ENCODE measurements at places on chromosomes 3 and 15.
A peak's percentile ranks its signal among the peaks of the same experiment; 100 is the strongest.

GRCh38 chr3:117661818-117662095 is 952.2 kb downstream of the TUSC7 start:
- no peak for DNase-seq

DNA sequence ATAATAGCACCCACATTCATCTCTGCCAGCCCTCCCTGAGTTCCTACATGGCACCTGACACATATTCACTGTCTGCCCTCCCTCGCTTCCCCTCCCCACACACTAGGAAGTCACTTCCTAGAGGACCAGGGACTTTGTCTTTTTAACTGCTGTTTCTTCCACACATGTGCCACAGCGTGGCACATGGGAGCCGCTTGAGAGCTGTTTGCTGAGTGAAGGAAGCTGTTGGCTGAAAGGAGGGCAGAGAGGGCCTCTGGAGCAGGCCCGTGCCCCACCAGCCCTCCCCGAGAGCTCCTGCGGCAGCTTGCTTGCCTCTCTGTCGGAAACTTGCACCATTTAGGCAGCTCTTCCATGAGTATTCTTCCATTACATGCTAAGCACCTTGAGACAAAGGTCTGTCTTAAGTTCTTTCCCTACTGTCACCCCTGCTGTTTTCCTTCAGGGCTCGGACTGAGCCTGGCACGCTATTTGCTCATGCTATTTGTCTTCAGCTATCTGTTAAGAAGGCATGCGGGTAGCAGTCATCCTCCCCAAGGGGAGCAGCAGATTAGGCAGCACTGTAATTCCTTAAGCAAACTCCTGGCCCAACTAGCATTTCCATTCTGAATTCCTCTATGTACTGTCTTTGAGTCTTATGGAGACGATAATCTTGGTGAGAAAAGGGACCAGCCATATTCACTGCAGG is 72.2 kb downstream of the CACNA1D start:
- no peak for DNase-seq

- no peak for DNase-seq
Observed at GRCh38 chr15:26841514-26841913, 25.3 kb upstream of the GABRA5 start.

DNA sequence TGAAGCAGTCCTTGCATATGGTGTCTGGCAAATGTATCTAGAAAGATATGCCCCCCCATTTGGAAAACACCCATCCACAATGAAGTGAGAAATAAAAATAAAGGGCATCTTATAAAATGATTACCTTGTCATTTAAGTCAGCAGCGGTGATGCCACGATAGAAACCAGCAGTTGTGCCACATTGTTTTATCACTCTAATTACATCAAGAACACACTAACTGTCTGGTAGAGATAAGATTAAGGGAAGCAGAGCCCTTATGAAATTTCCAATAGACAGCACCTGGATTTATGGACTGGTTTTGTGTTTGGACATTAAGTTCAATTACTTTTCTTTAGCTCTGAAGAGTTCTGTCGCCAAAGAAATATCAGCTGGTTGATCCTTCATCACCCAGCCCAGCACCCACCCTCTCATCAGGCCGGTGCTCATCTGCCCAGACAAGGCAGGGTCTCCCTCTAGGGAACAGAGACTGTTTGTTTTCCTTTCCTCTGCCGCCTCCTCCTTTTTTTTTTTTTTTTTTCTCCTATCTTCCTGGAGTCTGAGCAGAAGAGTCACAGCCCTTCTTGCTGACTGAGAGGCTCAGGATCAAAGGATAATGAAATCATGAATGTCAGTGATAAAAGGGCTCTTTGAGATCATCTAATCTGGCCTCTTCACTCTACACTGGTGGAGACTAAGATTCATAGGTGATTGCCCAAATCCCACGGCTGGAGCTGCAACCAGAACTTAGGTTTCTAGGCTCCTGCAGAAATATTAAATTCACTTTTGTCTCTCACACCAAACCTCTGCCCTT is 464.1 kb downstream of the NTRK3 start:
- DNase-seq: no peak

DNA sequence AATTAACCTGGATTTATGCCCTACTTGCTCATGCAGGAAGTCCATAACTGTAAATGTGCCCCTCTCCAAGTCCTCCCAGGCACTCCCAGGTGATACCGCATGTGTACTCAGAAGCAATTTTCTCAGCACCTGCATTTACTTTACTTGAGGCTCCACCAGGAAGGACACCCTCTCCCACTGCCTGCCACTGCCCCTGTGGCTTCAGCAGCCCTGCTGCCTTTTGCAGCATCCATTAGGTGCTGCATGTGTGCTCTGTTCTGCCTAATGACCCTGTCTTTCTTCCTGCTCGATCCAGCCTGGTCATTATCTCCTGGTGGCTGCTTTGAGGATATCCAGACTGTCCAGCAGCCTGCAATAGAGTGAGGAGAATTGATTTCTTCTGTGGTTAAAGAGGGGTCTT is 107.6 kb upstream of the SEMA6D start:
- no peak for DNase-seq

GRCh38 chr3:42224658-42225421 is 41.1 kb downstream of the CCK start:
- DNase-seq: no peak

- no peak for DNase-seq
Observed at GRCh38 chr3:101725890-101726275, 1.5 kb downstream of the CEP97 start.

- DNase-seq: no peak
Observed at GRCh38 chr3:13704174-13704573, 155.2 kb downstream of the FBLN2 start.

GRCh38 chr3:30626443-30627180 is 20.2 kb downstream of the TGFBR2 start:
- DNase-seq: no peak

- DNase-seq: no peak
Observed at GRCh38 chr3:396293-396692, 199.7 kb downstream of the CHL1 start.

- DNase-seq: no peak
Observed at GRCh38 chr15:69154684-69155083, 5.8 kb upstream of the GLCE start.

DNA sequence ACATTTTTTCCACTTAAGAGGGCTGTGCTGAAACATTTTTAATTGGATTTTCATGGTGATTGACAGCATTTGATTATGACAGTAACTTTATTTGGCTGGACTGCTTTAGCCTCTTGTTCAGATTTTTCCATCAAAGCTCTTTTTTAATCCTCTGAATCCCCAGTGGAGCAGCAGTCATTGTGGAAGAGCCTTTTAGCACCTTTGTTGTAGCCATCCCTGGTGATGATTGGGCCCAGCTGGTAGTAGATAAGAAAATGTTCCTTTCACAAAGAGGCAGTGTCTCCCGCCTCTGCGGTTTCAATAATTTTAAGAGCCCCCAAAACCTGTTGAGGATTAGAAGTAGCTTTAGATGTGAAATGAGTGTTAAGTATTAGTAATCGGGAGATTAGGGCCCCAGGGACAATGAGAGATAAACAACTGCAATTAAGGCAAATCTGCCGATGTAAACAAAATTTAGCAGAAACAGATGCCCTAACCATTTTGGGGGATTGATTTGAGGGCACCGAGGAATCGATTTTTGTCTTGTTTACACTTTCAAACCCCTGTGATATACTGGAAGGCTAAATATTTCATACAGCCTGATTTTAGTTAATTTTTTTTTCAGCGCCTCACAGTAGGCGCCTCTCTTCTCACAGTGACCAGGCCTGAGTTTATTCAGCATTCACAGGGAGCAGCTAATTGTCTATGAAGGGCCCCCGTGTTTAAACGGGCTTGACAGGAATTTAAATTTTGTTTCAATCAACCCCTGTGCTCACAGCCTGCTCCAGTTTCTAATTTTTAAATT is 43.2 kb upstream of the SKOR1 start:
- no peak for DNase-seq

GRCh38 chr3:194816748-194817591 is 131.3 kb downstream of the FAM43A start:
- no peak for DNase-seq

DNA sequence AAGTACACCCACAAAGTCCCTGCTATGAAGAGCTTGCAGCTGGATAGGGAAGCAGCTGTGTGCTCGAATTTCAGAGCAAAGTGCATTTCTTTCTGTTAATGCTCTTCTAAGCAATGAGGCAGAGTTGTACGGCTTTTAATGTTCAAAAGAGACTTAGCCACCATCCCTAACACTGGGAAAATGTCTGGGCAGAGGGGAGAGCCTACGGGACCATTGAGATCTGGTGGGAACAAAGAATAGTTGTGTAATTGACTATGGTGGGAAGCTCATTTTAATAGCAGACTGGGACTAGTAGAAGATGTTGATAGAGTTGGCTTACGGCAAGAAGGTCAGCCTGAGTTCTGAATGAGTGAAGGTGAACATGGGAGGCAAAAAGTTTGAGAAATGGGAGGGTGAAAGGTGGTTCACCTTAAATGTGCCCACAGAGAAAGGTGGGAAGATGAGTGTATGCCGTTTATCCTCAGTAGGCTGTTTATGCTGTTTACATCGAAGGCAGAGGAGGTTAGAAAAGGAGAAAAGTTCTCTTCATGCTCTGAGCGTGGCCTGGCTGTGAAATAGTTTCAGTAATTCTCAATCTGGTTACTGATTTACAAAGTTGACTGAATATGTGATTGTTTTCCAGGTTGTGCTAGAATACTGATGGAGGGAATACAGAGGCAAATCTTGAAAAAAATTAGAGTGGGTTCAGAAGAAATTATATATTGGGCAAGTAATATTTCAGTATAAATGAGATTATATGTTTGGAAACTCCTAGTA is 22.9 kb upstream of the UTS2B start:
- DNase-seq: no peak

DNA sequence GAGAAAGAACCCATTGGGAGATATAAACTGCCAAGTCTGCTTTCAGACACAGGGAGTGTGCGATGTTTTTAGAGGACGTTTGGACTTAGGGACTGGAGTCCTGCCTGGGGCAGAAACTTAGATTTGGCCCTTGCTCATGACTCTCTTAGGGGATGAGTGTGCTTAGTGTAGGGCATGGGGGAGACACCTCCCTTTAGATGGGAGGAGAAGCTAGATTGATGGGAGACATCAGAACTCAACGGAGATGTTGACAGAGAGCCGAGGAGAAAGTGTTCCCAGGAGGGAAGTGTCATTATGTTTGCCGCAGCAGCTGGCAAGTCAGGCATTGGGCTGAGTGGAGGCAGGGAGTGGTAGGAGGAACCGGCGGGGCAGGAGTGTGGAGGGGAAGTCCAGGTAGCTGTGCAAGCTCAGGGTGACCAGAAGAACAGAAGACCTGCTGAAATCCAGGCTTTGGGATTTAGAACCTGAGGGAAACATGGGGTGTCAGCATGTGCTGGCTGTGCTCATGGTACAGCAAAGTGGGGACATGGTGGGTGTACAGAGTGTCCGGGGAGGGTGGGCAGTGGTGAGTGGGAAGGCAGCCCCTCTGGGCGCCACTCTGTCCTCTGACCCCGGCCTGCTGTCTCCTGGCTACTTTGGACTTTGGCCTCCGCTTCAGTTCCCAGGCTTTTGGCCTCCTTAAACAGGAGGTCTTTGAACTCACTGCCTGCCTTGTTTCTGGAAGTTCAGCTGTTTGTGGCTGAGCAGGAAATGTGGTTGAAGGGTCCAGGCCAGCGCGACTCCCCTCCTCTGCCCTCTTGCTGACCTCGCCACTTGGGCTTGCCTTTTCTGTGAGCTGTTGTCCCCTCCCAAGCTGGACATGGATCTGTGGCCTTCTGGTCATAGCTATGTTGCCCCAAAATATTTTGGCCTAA is 324.0 kb upstream of the LRRFIP2 start:
- DNase-seq: no peak

GRCh38 chr15:47688573-47689086 is 28.7 kb upstream of the SEMA6D start:
- DNase-seq: no peak

DNA sequence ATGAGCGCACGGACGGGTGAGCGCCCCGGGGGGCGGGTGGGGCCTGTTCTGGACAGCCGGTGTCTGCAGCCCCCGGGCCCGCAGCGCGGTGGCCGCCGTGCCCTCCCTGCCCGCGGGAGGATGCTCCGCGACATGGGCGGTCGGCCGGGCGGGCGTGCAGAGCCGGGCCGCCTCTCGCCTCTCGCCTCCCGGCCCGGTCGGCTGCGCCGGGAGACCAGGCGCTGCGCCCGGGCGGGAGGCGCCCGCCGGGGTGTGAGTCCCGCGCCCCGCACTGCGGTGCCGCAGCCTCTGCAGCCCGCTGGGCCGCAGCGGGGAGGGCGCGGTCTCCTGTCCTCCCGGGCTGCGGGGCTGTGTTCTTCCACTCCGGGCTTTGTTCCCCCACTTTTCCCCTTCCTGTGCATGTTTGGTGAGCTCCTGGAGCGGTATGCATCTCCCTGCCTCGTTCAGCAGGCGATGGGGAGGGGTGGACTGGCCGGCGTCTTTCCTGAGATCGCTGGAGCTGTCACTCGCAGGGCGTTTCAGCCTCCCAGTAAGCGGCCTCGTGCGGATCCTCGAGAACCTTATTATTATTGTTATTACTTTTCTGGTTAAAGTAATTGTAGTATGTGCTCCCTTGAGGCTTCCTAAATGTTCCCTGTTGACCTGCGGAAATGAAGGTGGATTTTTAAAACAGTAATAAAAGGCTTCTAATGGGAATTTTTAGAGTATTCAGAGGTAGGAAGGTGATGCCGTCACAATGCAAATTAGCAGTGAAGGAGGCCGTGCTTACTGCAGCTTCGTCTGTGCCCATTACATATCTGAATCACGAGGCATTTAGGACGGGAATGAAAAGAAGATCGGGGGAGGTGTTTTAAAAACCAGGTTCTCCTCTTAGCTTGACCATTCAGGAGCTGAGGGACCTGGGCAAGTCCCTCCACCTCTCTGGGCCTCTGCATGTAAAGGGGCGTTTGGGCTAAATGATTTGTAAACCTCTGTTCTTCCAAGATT is 593 bp downstream of the TMOD2 start:
- DNase-seq: peak; percentile 25

- no peak for DNase-seq
Observed at GRCh38 chr3:70744536-70744935, 432.1 kb upstream of the MDFIC2 start.

- no peak for DNase-seq
Observed at GRCh38 chr15:92610101-92610520, 45.5 kb downstream of the FAM174B start.

DNA sequence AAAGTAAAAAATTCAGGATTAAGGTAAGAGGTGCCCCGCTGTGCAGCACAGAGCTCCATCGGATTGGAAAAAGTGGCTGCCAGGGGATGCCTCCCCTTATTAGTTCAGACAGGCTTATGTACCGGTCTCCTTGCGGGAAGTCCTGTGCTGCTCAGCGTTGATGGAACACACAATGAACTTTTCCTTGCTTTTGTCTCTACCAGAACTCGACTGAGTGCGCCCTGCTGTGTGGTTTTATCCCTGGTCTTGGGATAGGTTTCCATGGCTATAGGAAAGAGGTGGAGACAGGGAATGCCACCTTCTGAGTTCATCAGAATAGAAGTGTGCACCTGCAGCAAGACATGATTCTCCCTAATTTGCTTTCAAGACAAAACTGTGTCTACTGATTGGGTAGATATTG is 745.9 kb upstream of the CFAP20DC start:
- DNase-seq: no peak

- DNase-seq: no peak
Observed at GRCh38 chr3:127121885-127122284, 71.0 kb upstream of the PRR23E start.

GRCh38 chr3:124386996-124387595 is 343.2 kb upstream of the UMPS start:
- DNase-seq: no peak

GRCh38 chr3:168620854-168621253 is 525.1 kb upstream of the GOLIM4 start:
- no peak for DNase-seq
